ENCODE measurements at places on chromosomes 2 and 18.

- DNase-seq, result no peak
Observed at GRCh38 chr2:201978986-201979385, 54.7 kb upstream of the FZD7 start.

- no peak for DNase-seq
Observed at GRCh38 chr2:12533337-12534005, 183.3 kb upstream of the TRIB2 start.

- DNase-seq, result no peak
Observed at GRCh38 chr2:188949046-188949818, 24.9 kb upstream of the COL3A1 start.

DNA sequence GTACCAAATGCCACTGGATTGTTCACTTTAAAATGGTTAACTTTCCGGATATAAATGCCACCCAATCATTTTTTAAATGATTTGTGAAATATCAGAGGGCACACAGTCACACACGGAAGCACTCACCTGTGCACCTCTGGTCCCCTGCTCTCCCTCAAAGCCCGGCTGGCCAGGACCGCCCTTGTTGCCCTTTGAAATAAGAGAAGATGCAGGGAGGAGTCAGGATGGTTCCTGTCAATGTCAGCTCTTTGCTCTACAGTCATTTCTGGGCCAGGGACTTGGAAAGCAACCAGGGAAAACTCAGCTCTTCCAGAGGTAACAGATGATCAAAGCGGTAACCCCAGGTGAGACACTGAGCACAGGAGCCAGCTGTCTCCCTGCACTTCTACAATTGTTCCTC lies 60.7 kb downstream of the COL6A3 start:
- DNase-seq, result no peak

- no peak for DNase-seq
Observed at GRCh38 chr18:77166523-77166922, 33.9 kb upstream of the MBP start.

GRCh38 chr2:209985874-209986273 lies 16.6 kb upstream of the RPE start:
- DNase-seq, result no peak

DNA sequence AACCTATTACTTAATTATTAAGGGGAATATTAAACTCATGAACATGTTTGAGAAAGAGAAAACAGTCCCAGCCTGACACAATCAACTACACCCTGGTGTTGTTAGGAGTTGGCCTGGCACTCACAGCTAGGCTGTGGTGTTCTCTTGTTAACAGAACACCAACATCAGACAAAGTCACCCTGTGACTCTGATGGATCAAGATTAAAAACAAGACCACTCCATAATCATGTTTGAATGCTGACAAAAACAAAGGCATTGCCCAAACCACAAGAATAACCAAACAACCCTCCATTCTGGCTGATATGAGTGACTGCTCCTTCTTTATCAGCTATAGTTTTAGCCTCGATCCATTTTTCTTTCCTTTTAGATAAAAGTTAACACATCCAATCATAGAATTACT lies 3.0 kb downstream of the BOLL start:
- no peak for DNase-seq

DNA sequence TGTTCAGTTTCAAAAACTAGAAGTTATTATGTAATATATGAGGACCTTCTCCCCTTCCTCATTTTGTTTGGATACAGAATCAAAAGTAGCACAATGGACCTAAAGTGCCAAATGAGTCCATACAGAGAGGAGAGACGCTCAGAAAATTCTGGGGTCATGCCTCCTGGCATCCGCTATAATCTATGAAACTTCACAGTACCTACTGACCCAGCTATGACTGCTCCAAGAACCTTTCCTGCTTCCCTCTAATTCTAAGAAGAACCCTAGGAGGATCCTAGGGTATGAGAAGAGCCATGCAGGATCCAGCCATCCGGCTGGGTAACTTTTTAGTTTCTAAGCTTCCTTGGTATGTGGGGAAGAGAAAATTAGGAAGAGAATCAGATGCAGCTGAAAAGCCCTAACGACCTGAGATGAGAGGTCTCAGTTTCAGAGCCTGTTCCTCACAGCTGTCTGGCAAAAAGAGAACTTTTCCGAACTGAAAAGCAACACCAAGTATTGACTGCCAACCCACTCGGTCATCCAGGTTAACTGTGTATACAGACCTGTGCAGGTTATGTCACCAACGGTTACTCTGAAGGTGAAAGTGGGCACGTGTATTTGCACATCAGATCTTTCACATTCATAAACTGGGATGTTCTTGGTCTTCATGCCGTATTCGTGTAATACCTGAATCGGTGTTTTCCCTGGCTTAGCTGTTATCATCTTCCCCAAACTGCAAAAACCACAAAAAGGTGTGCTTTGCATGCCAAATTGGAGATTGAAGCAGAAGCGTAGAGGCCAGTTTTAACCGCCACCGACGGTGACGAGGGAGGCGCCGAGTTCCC lies 1.1 kb downstream of the PRKRA start:
- no peak for DNase-seq

GRCh38 chr2:241659150-241659739 lies 21.8 kb downstream of the ATG4B start:
- DNase-seq, result no peak

DNA sequence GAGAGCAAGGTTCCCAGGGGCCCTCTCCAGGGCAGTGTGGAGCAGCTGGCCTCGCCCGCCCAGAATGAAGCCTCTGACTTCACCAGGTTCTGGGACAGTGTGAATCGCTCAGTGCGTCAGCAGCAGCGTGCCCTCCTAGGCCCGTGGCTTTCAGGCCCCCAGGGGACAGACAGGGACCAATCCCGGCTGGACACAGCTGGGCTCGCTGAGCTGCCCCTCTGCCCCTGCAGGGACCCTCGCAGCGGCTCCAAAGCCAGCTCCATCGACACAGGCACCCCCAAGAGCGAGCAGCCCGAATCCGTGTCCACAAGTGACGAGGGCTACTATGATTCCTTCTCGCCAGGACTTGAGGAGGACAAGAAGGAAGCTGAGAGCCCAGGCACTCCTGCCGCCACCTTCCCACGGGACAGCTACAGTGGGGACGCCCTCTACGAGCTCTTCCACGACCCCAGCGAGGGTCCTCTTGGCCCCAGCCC lies 7.6 kb downstream of the AMER3 start:
- DNase-seq, result no peak

DNA sequence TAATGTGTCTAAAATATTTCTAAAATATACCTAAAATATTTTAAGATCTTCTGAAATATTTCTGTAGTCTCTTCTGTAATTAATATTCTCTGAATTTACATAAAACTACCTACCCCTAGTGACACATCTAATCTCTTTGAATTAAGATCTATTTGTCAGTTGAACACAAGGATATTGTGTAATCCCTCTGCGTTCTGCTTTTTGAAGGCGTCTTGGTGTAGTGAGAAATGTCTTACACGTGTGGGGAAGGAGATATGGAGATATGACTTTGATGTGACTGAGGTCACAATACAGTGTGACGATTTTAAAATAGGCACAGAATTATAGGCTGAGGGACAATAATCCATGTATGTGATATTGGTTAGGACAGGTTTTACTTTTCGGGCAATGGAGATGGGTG lies 79.8 kb downstream of the DOK6 start:
- DNase-seq, result no peak

GRCh38 chr2:106012001-106012590 lies 182.0 kb downstream of the UXS1 start:
- DNase-seq, result no peak
